ENCODE measurements at places on chromosomes 1 and 21.

DNA sequence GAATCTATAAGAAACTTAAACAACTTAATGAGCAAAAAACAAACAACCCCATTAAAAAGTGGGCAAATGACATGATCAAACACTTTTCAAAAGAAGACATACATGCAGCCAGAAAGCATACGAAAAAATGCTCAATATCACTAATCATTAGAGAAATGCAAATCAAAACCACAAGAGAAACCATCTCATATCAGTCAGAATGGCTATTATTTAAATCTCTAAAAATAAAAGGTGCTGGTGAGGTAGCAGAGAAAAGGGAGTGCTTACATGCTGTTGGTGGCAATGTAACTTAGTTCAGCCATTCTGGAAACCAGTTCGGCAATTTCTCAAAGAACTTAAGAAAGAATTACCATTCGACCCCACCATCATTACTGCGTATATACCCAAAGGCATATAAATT, 147.7 kb downstream of the FAF1 start:
- DNase-seq: no peak

GRCh38 chr1:15303935-15304334, 56.9 kb downstream of the FHAD1 start:
- no peak for DNase-seq

DNA sequence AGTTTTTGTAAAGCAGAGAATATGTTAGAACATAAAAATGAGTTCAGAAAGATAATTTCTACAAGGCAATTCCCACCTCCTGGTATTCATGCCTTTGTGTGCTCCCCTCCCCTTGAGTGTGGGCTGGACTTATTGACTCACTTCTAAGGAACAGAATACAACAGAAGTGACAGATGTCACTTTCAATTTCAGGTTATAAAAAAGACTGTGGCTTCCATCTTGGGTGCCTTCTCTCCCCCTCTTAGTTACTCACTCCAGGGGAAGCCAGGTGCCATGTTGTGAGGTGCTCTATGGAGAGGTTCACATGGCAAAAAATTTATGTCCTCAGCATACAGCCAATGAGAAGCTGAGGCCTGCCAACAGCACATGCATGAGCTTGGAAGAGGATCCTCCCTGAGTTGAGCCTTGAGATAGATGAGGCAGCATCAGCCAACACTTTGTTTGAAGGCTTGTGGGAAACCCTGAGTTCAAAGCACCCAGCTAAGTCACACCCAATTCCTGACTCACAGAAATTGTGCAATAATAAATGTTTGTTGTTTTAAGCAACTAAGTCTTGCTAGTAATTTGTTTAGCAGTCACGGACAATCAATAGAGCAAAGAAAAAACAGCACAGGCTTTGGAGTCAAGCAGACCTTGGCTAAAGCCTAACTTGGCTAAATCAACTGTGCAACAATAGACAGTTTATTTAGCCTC, 73.5 kb upstream of the NGF start:
- no peak for DNase-seq

- no peak for DNase-seq
These were observed 29.0 kb downstream of the JUN start for GRCh38 chr1:58754683-58755467.

DNA sequence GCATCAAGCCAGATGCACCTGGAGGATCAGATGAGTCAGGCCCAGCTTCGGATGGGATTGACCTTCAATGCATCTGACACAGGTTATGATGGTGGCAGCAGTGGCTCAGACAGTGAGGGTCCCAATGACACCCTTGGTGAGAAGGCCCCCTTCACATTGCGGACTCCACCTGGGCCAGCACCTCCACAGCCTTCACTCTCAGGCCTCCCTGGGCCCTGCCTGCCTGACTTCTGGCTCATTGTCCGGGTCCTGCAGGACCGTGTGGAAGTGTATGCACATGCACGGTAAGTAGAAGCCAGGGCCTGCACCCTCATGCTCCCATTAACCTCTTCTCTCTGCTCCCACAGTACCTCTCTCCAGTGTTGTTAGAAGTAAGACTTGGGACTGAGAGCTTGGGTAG, 20.8 kb downstream of the HYI start:
- no peak for DNase-seq

DNA sequence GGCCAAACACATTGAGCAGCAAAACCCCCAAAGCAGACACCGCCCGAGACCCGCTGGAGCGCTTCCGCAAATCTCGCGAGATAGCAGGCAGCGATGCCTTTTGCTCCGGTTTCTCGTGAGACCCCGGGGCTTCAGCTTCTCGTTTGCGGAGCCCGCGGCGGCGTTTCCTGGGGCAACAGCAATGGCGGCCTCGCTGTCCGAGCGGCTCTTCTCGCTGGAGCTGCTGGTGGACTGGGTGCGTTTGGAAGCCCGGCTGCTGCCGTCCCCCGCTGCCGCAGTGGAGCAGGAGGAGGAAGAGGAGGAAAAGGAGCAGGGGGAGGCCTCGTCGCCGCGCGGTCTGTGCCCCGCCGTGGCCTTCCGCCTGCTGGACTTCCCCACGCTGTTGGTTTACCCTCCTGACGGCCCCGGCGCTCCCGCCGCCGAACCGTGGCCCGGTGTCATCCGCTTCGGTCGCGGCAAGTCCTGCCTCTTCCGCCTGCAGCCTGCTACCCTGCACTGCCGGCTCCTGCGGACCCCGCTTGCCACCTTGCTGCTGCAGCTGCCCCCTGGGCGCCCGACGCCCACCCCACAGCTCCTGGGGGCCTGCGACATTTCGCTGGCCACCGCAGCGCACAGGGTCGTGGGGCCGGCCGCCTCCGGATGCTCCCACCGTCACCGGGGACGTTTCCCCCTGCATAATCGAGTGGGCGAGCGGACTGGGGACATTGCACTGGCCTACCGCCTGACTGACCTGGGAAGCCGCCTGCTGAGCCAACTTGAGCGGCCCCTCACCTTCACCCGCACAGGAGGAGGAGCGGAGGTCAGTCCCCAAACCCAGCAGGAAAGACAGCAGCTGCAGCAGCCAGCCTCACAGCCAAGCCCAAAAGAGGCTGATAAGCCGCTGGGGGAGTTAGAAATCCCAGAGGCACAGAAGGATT, at the start of gene MAP10:
Gene MAP10, plus strand, starts transcription at position 148 of the 917 bp plus-strand sequence. Its CDS starts 34 bp downstream, at position 182.
- DNase-seq: peak; percentile 47

DNA sequence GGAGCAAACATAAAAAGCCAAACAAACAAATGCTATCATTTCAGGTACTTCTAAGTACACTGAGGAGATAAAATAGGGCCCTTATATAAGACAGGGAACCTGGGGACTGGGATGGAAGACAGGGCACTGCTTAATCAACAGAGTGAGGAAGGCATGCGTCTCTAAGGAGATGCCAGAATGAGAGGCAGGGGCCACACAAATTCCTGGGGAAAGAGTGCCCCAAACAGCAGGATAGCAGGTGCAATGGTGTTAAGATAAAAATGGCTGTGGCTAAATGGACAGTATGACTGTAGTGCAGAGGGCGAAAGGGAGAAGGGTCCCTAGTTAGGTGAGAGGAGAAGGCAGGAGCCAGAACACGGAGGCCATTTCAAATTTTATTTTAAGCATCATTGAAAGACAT, 113.9 kb downstream of the ZBTB18 start:
- DNase-seq: no peak

DNA sequence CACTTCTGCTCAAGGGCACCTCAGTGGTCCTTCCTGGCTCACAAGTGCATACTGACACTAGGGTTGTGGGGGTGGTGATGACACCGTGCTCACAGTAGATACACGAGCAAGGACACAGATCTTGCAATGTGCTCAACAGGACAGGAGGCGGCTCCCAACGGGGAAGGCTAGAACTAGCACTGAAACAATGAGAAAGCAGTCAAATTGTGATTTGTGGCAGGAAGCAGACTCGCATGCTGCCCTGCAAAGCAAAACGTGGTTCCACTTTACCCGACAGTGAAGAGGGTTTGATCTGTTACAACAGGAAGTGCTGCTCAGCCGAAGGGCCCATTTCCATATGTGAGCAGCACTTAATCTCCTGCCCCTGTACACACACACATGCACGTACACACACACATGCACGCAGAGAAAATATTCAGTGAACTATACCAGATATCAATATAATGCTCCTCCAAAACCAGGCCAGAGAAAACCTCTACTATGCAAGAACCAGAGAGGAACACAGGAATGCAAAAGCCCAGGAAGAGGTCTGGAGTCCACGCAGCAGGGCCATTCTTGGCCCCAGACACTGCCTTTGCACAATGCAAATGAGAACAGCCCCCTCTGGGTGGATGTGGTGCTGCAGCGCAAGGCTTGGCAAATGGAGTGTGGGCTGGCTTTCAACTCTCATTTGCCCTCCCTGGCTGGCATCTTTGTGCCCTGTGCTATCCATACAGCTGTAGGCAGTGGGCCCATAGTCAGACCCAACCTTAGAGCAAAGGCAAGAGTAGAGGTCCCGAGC, 47.1 kb downstream of the KANK4 start:
- no peak for DNase-seq

DNA sequence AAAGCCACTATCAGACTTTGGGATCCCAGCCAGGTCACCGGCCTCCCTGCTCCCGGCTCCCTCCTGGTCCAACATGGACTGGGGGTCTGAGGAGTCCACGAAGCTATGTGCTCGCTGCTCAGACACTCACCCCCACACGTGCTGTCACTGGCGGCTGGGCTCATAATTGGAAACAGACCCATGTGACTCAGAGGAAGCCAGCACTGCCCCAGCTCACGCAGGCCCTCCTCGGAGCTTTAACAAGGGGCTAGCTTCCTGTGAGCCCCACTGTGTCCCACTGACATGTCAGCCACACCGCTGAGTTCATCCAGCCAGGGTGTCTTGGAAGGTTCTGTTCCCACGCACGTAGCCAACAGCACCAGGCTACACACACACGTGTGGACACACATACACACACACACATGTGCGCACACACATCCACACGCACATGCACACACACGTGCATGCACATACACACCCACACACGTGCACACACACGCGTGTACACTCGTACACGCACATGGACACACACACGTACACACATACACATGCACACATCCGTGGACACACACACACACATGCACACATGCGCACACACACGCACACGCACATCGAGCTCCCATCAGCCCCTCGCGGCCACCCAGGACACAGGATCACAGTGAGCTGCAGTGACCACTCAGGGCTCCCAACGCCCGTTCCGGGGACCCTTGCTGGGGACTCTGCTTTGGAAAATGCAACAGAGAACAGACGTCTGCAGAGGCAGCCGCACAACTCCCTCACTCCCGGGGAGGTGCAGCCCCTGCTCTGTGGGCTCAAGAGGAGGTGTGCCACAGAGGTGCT, 18.4 kb upstream of the COL6A2 start:
- no peak for DNase-seq

DNA sequence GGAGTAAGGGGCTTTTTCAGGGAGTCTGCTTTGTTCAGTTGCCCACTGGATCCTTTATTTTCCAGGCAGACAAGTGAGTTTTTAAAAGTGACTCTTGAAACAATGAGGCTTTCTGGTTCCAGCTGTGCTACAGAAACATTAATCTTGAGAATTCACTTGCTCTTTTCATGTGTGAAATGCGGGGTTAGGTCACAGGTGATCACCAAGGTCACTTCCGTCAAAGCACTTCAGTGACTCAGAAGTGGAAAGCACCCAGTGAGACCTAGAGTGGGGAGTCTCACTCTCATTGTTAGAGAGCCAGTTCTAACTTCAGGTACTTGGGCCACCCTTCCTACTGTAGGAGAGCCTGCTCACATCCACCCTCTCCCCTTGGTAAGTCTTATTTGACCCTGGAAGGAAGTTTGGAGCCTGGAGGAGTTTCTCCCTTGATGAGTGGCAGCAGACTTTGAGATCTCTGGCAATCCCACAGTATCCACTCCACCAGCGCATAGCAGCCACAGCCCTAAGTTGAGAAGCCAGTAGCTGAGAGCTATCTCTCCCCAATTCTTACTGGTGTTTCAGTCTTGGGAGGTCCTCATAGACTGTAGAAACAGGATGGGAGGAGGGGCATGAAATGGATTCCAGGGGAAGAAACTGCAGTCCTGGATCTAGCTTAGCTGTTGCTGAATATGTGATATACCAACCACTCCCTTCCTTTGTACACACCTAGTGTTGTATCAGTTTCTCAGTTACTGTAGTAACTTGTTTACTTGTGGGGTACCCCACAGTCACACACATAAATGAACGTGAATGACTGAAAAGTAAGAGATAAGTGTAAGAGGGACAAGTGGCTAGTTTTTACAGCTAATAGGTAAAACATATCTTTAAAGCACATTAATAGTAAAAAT, 3.1 kb downstream of the TACSTD2 start:
- DNase-seq: no peak

DNA sequence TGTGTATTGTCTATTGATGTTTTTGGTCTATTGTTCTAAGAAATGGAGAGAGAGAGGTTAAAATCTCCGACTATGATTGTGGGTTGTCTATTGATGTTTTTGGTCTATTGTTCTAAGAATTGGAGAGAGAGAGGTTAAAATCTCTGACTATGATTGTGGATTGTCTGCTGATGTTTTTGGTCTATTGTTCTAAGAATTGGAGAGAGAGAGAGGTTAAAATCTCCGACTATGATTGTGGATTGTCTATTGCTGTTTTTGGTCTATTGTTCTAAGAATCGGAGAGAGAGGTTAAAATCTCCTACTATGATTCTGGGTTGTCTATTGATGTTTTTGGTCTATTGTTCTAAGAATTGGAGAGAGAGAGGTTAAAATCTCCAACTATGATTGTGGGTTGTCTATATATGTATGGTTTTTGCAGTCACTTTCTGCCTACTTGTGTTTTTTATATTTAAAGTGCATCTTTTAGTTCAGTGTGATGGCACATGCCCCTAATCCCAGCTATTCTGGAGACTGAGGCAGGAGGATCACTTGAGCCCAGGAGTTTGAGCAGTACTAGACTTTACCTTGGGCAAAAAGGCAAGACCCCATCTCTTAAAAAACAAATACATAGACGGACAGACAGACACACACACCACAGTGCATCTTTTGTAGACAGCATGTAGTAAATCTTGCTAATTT, 16.2 kb downstream of the C1orf159 start:
- no peak for DNase-seq

DNA sequence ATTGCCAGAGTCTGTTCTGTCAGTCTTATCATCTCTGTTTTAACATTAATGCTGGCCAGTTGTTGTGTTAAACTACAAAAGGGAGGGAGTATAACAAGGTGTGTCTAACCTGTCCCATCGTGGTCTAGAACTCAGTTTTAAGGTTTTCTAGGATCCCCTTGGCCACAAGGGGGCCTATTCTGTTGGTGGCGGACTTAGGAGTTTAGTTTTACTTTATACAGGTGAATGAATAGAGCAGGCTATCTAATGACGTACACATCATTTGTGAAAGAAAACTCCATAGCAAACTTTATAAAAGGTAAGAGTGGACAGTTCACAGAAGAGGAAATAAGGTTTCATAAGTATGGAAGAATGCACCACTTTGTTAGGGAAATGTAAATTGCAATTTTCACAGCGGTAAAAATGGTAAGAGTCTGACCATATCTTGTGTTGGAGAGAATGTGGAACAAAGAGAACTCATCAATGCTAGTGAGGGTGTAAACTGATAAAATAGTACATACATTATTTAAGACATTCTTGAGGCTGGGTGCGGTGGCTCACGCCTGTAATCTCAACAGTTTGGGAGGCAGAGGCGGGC, 2.5 kb upstream of the ATF6 start:
- DNase-seq: no peak

DNA sequence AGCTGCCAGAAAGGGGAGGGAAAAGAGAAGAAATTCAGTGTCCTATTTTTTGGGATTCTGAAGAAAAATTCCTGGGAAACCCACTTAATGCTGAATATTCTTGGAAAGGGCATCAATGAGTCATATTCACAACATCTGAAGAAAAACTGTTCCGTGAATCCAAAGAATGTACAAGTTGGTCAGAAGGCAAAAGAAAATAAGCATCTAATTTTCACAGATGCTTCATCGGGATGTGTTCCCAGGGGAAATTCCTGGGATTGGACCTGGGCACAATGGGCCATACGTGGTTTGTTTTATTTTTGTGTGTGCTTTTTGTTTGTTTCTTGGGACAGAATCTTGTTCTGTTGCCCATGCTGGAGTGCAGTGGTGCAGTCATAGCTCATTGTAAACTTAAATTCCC, 112.2 kb downstream of the MAP3K21 start:
- no peak for DNase-seq

Data from activated naive CD4-positive, alpha-beta T cell (primary cell).